ENCODE measurements at places on chromosomes 5 and 9.

DNA sequence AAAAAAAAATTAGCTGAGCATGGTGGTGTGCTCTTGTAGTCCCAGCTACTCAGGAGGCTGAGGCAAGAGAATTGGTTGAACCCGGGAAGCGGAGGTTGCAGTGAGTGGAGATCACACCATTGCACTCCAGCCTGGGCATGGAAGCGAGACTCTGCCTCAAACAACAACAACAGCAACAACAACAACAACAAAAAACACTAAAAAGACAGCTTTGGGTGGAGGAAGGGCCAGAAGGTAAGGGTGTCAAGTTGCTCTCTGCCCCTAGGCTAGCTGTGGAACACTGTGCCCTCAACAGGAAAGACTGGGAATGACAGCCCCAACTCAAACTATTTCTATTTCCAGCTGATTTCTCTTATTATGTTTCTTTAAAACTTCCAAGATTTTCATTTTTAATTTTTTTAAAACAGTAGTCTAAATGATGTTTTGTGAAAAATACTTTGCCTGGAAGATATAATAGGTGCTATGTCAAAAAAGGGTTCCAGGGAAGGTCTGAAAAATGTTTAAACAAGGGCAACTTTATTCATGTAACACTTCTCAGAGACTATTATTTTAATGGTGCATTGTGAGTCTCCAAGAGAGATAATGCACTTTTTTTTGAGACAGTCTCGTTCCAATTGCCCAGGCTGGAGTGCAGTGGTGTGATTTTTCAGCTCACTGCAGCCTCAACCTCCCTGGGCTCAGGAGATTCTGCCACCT is 29.9 kb downstream of the CLINT1 start:
- no peak for DNase-seq

- no peak for DNase-seq
Measured at GRCh38 chr5:123502120-123502519, 9.9 kb upstream of the CSNK1G3 start.

DNA sequence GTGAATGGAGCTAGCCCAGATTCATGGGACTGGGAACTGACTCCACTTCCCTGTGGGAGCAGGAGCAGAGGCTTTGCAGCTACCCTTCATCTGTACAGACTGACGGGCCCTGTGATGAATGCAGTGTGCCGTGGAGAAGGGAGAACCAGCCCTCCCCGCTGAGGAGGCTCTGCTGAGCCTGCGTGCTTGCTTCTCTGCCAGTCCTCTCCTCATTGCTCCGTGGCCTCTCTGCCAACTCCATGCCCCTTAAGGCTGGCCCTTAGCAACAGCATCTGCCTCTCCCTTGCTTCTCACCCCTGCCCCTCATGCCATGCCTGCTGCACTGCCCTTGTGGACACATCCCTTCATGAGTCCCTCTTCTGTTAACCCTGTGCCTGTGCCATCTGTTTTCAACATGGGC is 53.6 kb downstream of the GADD45G start:
- DNase-seq: no peak

DNA sequence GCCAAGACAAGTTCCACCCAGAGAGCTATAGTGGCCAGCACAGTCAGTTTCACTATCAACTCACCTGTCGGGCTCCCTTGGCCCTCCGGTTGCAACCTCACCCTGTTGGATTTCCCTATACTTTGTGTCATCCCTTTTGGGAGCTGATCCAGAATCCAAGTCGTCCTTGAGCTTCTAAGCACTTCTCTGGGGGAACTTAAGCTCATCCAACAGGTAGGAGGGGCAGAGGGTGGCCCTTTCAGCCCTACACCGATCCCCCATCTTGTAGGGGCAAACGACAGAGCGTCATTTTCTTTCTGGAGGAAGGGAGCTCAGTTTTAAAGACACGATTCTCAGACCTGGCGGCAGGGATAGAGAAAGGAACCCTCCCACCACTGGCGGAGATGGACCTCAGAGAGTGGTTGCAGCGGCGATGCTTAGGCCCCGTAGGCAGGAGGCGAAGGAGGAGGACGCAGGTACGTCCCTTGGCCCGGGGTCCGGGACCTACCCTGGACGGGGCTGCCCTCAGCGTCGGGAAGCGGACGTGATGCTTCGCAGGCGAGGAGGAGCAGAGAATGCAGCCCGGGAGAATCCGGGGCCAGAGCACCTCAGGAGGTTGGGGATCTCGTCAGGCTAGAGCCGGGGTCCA is 519 bp downstream of the ZER1 start:
- DNase-seq: no peak

DNA sequence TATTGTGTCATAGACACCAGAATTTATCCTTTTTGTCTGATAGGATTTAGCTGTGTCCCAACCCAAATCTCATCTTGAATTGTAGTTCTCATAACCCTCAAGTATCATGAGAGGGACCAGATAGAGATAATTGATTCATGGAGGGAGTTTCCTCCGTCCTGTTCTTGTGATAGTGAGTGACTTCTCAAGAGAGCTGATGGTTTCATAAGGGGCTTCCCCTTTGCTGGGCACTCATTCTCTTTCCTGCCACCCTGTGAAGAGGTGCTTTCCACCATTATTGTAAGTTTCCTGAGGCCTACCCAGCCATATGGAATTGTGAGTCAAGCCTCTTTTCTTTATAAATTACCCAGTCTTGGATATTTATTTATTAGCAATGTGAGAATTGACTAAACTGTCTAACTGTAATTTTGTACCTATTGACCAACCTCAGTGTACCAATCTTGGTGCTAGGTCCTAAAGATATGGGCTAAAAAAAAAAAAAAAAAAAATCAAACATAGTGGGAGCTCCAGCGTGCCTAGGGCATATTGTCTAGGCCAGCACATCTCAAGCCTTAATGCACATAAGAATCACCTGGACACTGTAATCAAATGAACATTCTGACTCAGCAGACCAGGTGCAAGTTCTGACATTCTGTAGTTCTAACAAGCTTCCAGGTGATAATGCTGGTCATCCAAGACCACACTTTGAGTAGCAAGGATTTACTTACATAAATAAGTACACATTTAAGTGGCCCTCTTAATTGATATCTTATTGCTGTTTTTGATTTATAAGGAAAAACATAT is 30.5 kb downstream of the ST8SIA4 start:
- no peak for DNase-seq

- peak; percentile 62 for DNase-seq
Measured at GRCh38 chr5:180090098-180090768, 18.7 kb upstream of the RNF130 start.

DNA sequence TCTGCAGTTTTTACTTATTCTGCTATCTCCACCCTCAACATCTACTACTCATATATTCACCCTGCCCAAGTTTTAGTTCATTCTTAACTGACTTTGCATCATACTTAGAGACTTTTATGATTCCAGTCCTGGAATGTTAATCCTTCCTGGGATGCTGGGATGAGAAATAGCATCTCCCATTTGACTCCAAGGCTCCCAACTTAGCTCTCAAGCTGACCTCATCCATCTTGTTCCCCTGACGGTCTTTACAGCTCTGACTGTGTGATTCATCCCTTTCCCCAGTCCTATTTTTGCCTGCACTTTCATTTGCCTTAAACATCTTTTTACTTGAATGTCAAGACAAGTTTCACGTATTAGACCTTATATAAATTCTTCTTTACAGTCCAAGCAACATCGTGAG is 297.8 kb downstream of the EPB41L4A start:
- no peak for DNase-seq

- DNase-seq: no peak
Measured at GRCh38 chr5:45376417-45376816, 319.8 kb downstream of the HCN1 start.

- DNase-seq: no peak
Measured at GRCh38 chr9:94923326-94924089, 197.0 kb downstream of the AOPEP start.
